Stimulated activated CD8-positive, alpha-beta memory T cell treated with anti-CD3 and anti-CD28 coated beads, Interleukin-12 subunit alpha, Interleukin-12 subunit beta, amount 100 ng/mL, for 4 hours (primary cell): ENCODE measurements at places on chromosomes 3 and 15.
A peak's percentile ranks its signal among the peaks of the same experiment; 100 is the strongest.

DNA sequence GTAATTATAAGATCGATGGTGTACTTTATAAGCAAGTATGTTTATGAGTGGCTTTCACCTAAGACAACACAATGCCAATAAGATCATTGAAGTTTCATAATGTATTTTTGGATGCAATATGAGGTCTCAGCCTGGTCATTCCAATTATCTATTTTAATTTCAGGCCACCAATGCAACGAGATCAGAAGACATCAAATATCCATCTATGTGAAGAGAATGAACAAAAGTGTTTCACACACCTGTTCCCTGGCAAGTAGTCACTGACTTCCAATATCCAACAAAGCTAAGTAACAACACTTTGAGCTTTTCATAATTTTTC, 53.6 kb upstream of the TMCO5A start:
- no peak for DNase-seq

GRCh38 chr3:124592658-124593441, 137.4 kb upstream of the UMPS start:
- DNase-seq: no peak

DNA sequence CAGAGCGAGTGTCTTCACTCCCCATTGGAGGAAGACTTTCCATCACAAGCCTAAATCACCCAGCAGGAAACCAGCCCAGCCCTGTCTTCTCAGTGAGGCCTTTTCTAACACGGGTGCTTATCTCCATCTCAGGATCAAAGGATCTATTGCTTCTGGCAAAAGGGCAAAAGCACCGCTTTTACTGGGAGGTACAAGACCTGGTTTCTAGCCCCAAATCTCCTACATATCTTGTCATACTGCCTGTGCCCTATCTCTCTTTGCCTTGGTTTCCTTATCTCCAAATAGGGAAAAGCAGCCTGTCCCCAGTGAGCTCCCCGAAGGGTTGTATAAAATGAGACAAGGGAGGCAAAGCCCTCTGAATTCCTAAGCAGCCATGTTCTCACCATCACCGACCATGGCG, 5.2 kb downstream of the GLB1 start:
- no peak for DNase-seq

- no peak for DNase-seq
Measured at GRCh38 chr15:100833417-100834389, 45.9 kb upstream of the ALDH1A3 start.

GRCh38 chr3:45499529-45499928, 95.0 kb upstream of the LIMD1 start:
- DNase-seq: no peak

DNA sequence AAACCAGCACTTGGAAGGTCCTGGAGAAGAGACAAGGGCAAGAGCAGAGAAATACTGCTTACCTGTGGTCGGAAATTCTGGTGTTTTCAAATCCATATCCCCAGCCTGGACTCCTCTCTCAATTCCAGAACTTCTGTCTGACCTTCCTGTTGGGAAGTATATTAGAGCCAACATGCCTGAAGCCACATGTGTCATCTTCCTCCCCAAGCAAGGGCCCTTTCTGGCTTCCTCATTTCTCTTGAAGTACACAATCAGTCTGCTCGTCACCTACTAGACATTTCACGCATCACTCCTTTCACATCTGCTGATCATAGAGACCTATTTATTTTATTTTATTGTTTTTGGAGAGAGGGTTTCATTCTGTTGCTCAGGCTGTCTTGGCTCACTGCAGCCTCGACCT, 8.4 kb downstream of the PARP14 start:
- DNase-seq: no peak

DNA sequence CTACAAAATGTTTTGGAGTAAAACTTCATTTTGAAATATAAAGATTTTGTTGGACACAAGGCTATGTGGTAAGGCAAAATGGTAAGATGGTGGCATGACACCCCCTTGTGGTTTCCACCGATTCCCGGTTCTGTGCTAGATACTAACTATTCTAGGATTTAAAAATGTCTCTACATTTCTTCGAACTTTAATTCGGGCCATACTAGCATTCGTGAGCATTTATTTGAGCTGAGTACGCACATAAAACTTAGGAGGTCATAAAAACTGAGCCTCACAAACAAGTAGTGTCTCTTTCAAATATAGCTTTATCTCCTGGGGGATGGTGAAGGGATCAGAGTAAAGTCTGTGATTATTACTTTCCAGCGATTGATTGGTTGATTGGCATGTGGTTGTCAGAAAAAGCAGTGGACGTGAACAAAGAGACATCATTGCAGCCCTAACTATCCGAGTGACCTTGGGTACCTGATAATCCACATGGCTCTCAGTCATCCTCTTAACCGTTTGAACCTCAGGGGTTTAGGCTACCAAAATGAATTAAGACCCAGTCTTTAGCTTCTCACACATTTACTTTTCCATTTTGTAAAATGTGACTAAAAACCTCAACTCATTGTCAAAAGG, 1.1 kb upstream of the ZNF639 start:
- DNase-seq: no peak

DNA sequence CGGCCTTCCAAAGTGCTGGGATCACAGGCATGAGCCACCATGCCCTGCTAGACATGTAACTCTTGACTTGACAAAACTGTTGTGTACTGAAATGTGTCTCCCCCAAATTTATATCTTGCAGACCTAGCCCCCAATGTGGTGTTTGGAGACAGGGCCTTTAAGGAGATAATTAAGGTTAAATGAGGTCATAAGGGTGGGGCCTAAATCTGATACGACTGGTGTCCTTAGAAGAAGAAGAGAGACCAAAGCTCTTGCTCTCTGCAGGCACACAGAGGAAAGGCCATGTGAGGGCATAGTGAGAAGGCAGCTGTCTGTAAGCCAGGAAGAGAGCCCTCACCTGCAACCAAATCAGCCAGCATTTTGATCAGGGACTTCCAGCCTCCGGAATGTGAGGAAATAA, 361.3 kb downstream of the SV2B start:
- no peak for DNase-seq

DNA sequence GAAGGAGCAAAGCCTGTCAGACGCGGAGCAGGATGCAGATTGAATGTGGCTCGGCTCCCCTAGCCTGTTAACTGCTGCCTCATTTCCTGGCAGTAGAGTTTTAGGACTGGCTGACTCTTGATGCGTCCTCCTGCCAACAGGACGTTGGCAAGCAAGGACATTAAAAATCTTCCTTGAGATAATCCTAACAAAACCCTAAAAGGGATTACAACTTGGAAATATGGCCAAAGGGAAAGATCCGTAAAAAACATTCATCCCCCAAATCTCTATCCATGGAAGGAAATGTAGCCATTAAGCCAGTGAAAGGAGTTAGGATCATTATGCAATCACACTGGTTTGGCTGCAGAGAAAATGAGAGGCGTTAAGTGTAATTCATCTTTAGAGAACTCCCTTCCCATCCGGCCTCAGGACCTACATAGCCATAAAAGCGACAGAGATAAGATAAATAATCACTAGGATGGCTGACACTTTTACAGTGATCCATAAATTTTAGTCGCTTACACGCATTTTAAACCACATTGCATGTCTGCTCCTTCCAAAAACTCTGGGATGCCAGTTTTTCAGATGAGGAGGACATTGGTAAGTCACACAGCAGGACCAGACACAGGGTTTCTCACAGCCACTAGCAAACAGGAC, 44.5 kb upstream of the C3orf80 start:
- DNase-seq: no peak

DNA sequence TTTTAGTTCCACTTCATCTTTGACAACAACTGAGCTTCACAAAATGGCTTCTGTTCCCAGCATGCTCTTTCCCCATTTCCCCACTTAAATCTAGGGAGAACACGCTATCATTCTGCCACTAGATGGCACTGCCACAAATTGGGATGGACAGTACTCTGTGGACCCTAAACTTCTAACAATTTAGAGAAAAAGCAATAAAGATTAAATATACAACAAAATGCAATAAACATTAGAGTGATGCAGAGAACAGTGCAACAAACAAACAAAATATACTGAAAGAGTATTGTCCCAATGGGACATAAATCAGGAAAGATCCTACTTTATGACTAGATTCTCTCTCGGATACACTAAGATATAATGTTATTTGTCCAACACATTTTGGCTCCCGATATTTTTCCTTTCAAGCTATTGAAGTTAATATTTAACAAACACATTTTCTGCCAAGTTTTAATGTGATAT, 169.7 kb upstream of the TMCO5A start:
- DNase-seq: no peak

DNA sequence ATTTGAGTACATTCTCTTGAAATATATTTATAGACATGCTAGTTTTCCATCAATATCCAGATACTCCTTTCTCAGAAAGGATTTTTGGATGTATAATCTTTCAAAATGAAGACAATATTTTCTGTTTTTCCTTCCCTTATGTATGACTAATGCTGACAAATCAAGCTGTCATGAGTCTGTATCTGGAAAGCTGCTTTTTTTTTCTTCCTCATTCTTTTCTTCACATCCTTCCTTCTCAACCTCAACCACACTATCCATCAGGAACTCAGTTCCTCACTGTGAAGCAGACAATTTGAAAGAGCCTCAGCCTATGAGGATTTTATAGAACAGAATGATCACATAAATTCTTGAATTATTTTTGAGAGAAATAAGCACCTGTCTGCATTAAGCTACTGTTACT, 335.9 kb upstream of the EPHA6 start:
- no peak for DNase-seq

- no peak for DNase-seq
Measured at GRCh38 chr3:168678730-168679129, 583.0 kb upstream of the GOLIM4 start.

- no peak for DNase-seq
Measured at GRCh38 chr3:65714134-65714533, 324.6 kb downstream of the MAGI1 start.

DNA sequence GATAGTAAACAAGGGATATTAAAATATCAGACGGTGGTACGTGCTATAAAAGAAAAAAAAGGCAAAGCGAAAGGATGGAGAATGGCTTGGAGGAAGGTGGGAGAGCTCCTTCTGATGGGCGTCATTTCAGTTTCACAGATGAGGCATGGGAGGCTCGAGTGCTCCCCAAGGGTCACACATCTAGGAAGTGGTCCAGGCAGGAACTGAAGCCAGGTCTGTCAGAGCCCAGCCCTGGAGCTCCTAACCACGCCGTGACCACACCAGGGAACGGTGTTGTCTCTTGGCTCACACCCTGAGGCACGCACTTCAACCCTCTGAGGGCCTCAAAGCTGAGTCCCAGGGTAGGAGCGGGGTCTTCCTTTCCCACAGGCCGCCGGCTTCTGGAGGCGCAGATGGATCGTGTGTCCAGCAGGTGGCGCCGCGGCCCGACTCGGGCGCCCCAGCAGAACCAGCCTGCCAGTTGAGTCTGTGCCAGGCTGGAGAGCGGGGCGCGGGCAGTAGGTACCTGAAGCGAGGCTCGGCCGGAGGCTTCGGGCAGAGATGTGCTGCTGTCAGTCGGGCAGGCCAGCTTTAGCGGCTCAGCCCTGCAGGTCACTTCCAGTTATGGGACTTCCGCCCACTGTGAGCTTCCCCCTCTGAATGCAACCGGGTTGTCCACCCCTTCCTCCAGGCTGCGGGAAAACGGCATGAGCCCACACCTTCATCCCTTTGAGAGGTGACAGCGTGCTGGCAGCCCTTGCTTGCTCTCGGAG, 68.1 kb downstream of the SLC6A1 start:
- no peak for DNase-seq

- no peak for DNase-seq
Measured at GRCh38 chr15:82532383-82532990, 7.8 kb downstream of the RPS17 start.

- DNase-seq: no peak
Measured at GRCh38 chr3:13846716-13847570, 32.9 kb downstream of the WNT7A start.

GRCh38 chr3:57127891-57128518, 37.1 kb downstream of the IL17RD start:
- no peak for DNase-seq

GRCh38 chr15:40104865-40105516, 3.7 kb downstream of the BMF start:
- DNase-seq: peak; percentile 55

DNA sequence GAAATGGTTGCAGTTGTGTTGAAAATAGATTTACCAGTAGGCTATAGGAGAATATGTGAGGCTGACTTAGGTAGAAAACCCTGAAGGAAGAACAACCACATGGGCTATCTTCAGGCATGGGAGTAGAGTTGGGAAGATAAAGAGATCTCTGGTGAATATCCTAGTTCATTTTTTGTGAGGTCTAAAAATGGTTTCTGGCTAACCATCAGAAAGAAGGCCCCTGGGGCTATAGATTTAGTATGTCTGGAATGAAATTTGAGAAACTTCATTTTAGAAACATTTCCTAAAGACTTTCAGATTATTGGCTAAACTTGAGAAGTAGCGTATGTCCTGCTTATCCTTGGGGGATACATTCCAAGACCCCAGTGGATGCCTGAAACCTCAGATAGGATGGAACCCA, 148.2 kb downstream of the NAALADL2 start:
- DNase-seq: no peak

DNA sequence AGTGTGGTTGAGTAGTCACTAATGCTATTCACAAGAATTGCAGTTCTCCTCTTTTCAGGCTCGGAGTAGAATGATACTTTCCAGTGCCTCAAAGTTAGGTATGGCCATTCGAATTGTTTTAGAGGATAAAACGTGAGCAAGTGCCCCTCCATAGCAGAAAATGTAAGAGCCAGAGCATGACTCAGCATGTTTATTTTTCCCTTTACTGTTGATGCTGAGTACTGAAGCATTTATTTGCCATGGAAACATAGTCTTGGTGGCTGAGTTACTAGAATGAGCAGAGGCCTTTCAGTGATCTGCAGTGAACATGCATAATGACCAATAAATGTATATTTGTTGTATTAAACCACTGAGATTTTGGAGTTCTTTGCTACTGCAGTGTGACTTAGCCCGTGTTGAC, 540.6 kb downstream of the NLGN1 start:
- DNase-seq: no peak

GRCh38 chr3:113607219-113607596, 74.9 kb downstream of the SIDT1 start:
- no peak for DNase-seq
